ENCODE measurements at places on chromosomes 7 and 10.

GRCh38 chr10:17805921-17806577, 3.1 kb upstream of the MRC1 start:
- DNase-seq = no peak

GRCh38 chr7:460374-461116, 59.1 kb downstream of the PDGFA start:
- no peak for DNase-seq

DNA sequence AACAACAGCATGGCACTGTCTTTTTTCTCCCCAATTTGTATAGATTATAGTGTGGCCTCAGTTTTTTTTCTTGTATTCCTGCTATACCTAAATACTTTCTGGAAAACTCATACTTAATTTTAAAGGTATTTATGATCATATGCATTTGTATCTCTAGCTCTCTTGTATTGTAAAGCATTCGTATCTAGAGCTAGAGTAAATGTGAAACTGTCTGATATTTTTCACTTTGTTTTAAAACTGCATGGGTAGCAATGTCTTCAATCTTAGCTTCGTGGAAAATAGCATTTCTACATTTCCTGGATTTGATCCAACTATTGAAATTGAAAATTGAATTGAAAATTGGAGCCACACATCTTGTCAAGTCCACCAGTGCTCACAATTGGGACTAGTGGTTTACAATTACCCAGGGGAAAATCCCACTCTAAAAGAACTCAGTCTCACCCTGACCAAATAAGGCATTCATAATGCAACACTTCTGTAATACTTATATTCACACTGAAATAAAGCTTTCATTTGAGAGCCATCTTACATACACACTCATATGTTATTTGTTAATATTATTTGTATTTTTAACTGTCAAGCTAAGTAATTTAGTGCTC, 51.3 kb upstream of the KLF6 start:
- DNase-seq = no peak

DNA sequence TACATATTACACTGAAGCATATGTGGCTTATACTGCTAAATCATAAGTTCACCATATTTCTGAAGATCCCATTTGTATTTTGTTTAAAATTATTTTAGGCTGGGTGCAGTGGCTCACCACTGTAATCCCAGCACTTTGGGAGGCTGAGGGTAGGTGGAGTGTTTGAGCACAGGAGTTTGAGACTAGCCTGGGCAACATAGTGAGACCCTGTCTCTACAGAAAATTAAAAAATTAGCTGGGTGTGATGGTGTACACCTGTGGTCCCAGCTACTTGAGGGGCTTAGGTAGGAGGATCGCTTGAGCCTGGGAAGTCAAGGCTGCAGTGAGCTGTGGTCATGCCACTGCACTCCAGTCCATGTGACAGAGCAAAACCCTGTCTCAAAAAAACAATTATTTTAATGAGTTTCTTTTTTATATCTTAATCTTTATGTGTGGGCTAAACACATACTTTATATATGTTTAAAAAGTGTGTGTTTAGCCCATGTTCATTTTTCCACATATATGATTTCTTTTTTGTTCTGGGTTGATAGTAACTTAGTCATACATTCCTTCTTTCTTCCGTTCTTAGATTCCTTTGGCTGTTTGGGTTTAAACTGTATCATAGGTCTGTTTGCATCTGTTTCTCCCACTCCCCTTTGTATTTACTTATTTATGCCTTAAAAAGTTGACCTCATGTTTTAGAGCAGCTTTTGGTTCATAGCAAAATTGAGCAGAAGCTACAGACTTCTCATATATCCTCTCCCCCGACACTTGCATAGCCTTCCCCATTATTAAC, 33.5 kb downstream of the RSBN1L start:
- DNase-seq = no peak

DNA sequence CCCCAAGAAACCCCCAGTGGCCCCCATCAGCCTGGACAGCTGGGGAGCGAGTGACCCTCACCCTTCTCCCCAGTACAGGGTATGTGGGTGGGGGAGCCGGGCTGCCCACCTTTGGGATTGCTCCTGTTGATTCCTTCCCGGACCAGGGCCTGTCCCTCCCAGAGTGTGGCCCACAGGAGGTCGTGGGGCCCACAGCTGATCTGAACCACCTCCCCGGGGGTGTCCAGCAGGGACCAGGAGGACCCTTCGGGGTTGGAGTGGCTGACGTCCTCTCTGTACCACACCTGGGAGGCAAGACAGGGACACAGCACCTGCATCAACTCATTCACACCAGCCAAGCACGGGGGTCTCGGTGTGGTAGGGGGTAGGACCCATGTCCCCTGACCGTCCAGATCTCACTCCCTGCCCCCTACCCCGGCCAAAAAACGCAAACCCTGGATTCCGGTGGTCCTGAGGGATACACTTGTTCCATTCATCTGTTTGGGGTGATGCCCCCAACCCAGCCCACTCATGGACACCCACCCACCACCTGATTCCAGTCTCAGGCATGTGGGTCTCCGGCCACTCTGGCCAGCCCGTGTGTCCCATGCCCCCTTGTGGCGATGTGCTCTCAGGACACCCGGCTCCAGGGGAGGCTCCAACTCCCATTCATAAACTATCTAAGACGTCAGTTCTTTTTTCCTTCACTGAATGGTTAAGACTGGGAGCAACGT, 10.9 kb downstream of the TECPR1 start:
- no peak for DNase-seq
